ENCODE measurements at places on chromosomes 7 and 10. TPM values are rescaled to one million over a fixed set of nuclear protein-coding genes. Genes with fewer than 3 reads are reported as not detected.

The KIF11 gene
- total RNA-seq = 11.9 TPM

DNA sequence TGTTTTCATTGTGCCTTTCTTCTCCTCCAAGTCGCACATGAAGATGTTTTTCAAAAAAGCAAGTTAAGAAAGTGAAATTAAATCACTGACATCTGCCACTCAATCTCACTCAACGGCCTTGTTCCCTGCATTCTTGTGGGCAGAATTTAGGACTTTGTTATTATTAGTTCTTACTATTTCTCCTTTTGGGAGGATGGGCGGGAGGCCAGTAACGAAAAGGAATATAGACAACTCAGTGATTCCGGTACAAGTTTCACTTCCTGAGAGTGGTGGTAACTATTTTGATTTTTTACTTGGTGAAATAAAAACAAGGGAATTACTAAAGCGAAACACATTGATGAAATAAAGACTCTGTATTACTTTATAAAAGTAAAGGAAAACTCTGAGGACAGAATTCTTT, 231.9 kb upstream of the HABP2 start:
- DNase-seq = no peak

The HERPUD2 gene
- total RNA-seq = 30.7 TPM

DNA sequence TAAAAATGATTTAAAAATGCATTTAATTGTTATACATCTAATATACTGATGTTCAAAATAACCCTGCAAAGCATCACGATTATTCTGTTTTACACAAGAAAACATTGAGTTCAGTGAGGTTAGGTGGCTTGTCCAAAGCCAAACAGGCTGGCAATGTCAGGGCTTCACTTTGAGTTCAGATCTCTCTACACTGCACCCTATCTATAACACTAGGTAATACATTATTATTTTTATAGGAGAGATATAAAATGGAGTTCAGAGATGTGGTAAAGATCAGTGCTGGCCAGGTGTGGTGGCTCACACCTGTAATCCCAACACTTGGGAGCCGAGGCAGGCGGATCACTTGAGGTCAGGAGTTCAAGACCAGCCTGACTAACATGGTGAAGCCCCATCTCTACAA, 165.9 kb upstream of the MYO3A start:
- no peak for DNase-seq

- DNase-seq = no peak
These were observed 411.2 kb downstream of the GLRX3 start for GRCh38 chr10:130547368-130547767.

- peak; percentile 87 for DNase-seq
These were observed 103.7 kb downstream of the RNF216 start for GRCh38 chr7:5677538-5678294.

The SLK gene
- total RNA-seq = 48.8 TPM

DNA sequence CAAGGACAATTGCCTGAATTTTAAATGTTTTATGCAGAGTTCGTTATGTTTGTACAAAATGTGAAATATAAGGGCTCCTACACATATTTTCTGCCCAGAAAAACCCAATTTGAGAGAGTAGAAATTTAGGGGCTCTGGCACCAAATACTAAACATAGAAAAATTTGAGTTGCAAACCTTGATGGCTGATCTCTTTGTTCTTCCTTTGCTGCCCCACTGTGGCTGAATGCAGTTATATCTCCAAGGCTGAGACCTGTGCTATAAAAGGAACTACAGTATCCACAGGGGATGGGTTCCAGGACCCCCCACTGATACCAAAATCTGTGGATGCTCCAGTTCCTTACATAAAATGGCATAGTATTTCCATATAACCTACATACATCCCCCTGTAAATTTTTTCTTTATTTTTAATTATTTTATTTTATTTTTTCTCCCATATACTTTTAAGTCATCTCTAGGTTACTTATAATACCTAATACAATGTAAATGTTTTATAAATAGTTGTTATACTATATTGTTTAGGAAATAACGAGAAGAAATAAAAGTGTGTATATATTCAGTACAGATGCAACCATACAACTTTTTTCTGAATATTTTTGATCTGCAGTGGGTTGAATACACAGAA, 22.5 kb downstream of the CFAP43 start:
- DNase-seq = peak; percentile 45

GRCh38 chr7:34011696-34012095, 106.4 kb downstream of the BMPER start:
- peak; percentile 11 for DNase-seq

GRCh38 chr7:45021604-45022296, 21.7 kb downstream of the CCM2 start:
- peak; percentile 20 for DNase-seq

- no peak for DNase-seq
These were observed 200.8 kb downstream of the CACNB2 start for GRCh38 chr10:18341055-18341454.

GRCh38 chr10:73044378-73045285, 52.0 kb downstream of the P4HA1 start:
- peak; percentile 88 for DNase-seq

- no peak for DNase-seq
These were observed 148.7 kb downstream of the ZMYND11 start for GRCh38 chr10:283916-284356.

The BET1 gene
- 44.5 TPM for total RNA-seq

The ZNF487 gene
- 2.6 TPM for total RNA-seq

GRCh38 chr7:100102950-100103840, 1.8 kb downstream of the AP4M1 start:
- DNase-seq = peak; percentile 94

DNA sequence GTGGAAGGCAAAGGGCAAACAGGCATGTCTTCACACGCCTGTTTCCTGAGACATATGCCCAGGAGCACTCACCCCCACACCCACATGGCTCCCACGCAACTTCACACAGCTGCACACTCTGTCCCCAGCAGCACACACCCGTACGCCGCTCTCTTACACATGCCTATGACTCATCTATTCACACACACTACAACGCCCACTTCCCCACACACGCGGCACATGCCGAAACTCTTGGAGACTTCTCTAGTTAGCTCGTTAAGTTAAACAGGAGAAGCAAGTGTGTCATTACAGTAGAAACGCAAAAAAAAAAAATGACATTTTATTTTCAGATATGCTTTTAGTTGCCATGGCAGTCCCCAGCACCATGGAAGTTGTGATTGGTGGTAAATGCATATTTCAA, 6.7 kb downstream of the CALN1 start:
- DNase-seq = no peak

The PNLIPRP2 gene
- total RNA-seq = not detected

The FGL2 gene
- 0.86 TPM for total RNA-seq

DNA sequence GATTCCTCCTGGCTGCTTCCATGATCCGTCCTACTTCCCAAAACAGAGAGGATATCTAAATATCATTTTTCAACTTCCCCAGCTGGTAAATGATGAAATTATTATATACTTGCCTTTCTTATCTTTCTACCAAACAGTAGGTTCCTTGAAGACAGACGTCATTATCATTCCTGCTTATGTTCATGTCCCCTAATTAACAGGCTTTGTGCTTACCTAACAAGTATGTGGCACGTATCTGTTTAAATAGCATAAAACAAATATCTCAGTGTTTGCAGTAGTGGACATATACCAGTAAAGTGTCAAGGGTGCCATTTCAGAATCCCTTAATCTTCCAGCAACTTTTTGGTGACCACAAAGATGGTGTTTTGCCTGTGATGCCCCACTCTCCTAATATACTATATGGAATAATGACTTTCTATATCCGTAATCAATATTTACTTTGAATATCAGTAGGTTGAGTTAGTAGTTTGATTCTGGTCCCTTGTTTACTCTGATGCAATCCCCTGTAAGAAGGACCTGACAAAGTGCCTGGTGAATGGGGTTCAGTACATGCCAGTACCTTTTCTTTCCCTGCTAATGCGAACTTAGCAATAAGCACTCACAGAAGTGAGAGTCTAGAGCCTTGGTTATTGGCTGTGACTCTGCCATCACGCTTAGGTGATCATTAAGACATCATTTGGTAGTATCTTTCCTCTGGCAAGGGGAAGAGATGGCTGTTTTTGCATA, 124.4 kb downstream of the ITIH5 start:
- no peak for DNase-seq

The IL15RA gene
- 3.0 TPM for total RNA-seq

The CAV2 gene
- total RNA-seq = 224 TPM

- DNase-seq = peak; percentile 24
These were observed 70.0 kb upstream of the MAGI2 start for GRCh38 chr7:79523436-79523835.

DNA sequence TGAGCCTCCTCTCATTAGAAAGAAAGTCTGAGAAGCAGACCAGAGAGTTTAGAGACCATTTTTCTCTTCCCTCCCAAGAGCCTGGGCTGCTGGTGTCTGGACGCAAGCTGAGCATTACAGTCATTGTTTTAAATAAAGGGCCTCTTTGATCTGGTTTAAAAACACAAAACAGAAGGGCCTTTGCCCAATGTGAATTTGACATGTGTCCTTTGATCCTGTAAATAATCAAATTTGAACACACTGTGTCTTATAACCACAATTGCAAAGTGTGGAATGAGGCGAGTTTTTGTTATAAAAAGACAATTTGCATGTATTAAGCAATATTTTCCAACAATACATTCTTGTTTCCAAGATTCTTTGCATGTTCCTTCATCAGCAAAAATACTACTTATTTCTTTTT, 158.5 kb downstream of the C7orf25 start:
- DNase-seq = no peak

The FKBP6 gene
- total RNA-seq = not detected

DNA sequence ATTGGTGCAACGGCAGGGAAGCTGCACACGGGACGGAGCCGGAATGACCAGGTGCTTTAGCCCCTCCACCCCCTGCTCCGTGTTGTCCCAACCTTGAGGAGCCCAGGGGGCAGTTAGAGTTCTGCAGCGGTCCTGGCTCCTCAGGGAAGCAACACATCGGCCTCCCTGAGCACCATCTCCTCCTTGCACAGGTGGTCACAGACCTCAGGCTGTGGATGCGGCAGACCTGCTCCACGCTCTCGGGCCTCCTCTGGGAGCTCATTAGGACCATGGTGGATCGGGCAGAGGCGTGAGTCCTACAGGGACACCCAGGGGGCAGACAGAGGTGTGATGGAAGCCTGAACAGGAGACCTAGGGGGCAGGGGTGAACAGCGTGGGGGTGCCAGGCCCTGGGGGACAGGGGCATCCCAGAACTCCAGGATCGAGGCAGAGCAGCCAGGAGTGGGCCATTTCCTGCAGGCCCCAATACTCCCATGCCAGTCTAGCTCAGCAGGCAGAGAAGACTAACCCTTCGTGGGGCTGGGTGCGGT, 7.3 kb downstream of the ASL start:
- DNase-seq = no peak

DNA sequence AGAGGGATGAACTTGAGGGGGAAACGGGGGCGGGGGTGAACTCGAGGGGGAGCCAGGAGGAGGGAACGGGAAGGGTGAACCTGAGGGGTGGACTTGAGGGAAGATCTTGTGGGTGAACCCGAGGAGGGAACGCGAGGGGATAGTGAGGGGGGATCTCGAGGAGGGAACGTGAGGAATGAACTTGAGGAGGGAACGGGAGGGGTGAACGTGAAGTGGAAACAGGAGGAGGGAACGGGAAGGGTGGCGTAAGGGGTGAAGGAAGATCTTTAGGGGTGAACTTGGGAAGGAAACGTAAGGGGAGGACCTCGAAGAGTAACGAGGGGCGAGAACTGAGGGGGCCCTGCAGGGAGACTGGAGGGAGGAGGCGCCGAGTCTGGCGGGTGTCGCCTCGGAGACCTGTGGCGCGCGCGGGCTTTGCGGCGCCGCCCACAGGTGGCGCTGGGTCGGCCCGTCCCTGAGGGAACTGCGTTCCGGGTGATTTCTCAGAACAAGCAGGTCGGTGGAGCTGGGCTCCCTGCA, 651 bp downstream of the MYO3A start:
- no peak for DNase-seq

GRCh38 chr10:54587971-54588370, 213.1 kb downstream of the PCDH15 start:
- no peak for DNase-seq

The IQUB gene
- 0.43 TPM for total RNA-seq

The ACHE gene
- not detected for total RNA-seq

DNA sequence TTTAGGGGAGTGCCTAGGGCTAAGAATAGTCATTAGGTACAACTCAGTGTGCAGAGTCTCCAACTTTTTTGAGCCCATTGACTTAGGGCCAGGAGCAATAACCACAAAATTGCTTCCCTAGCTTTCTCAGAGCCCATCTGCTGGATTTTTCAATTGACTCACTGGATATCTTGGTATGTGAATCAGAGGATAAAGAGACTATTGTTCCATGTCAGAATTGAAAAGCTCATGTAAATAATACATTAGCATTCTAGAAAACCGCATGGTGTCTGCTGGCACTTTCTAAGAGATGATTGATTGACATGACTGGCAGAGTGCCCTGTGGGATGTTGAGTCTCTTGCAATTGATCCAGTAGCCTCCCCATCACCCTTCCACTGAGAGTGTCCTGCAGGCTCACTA, 246.2 kb downstream of the CCDC7 start:
- DNase-seq = no peak

- no peak for DNase-seq
These were observed 33.0 kb downstream of the ZNF777 start for GRCh38 chr7:149427893-149428292.

Data from fibroblast of villous mesenchyme (primary cell).